Type B pancreatic cell (in vitro differentiated cells): ENCODE measurements at places on chromosomes 11 and 22.
A peak's percentile ranks its signal among the peaks of the same experiment; 100 is the strongest.

GRCh38 chr22:23787600-23787896 is 782 bp downstream of the SMARCB1 start:
- DNase-seq, result no peak

DNA sequence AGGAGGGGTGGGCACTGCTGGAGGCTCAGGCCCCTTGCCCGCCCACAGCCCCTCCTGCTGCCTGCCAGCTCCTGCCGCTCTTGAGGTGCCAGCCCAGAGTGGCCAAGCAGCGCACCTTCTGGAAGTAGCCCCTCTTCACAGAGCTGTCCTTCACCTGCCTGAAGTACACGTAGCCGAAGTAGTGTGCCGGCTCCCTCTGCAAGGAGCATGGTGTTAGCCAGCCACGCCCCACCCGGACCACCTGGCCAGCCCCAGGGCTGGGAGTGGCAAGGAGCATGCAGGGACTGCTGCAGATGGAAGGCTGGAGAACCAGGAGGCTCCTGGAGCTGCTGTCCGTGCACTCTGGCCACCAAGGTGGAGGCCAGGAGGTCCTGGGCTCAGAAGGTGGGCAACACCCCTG is 9.6 kb downstream of the DENND6B start:
- no peak for DNase-seq

GRCh38 chr11:94539420-94539819 is 4.3 kb upstream of the FUT4 start:
- DNase-seq, result no peak

DNA sequence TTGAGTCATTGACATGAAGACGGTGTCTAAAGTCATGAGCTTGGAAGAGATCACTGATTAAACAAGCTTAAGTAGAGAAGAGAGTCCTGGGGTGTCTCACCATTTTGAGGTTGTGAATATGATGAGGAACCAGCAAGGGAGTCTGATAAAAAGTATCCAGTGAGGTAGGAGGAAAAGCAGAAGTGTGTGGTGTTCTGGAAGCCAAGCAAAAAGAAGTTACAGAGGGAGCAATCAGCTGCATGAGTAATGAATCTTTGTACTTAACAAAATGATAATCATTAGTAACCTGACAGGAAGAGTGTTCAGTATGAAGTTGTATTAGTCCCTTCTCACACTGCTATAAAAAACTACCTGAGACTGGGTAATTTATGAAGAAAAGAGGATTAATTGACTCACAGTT is 131.3 kb downstream of the C11orf87 start:
- DNase-seq, result no peak

GRCh38 chr22:43744700-43745410 is 67.2 kb downstream of the EFCAB6 start:
- DNase-seq, result no peak

- no peak for DNase-seq
Observed at GRCh38 chr11:97223647-97224046, 833.8 kb downstream of the JRKL start.

DNA sequence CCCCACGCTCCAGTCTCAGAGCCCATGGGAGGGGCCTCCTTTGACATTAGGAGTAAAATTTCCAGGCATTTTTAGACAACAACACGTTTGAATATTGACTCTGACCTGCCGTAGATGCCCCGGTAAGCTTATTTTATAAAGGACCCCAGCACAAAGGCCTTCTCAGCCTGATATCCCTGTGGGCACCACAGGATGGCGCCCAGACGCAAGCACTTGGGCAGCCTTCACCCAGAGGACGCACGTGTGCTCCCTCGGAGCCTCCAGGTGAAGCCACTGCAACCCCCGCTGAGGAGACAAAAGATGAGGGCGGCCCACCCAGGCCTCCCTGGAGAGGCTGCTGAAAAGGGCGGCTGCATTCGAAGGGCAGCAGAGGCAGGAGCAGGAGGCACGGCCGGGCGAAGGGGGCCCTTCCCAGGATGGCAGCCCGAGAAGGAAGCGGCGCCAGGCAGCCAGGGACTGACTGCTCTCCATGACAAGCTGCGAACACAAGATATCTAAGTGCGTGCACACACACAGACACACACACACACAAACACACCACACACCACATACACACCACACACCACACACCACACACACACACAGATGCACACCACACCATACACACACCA is 15.2 kb upstream of the TH start:
- no peak for DNase-seq

DNA sequence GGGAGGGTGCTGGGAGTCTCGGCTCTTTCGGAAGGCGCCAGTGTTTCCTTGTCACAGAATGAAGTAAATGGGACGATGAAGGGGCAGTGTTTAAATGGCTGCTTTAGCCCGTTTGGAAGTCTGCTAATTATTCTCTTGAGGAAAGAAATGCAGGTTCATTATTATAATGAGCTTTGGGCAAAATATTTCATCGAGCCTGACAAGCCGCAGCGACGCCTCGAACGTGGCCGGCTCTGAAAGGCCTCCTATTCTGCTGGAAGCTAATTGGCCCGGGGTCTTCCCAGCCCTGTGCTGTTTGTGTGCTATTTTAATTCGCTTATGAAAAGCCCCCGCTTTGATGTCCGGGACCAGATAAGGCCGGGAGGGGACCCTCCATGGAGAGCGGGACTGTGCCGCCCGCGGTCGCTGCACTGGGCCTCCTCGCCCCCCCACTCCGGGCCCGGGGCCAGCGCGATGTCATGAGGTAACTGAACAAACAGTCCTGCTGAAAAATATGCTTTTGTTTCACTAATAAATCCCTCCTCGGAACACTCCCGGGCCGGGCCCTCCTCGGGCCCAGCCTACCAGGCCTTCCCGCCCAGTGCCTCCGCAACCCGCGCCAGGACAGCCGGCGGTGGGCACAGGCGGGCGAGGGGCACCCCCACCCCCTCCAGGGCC is 78.4 kb downstream of the CDKN1C start:
- DNase-seq, result peak; percentile 72

GRCh38 chr11:20111871-20112270 is 48.4 kb downstream of the DBX1 start:
- DNase-seq, result no peak

DNA sequence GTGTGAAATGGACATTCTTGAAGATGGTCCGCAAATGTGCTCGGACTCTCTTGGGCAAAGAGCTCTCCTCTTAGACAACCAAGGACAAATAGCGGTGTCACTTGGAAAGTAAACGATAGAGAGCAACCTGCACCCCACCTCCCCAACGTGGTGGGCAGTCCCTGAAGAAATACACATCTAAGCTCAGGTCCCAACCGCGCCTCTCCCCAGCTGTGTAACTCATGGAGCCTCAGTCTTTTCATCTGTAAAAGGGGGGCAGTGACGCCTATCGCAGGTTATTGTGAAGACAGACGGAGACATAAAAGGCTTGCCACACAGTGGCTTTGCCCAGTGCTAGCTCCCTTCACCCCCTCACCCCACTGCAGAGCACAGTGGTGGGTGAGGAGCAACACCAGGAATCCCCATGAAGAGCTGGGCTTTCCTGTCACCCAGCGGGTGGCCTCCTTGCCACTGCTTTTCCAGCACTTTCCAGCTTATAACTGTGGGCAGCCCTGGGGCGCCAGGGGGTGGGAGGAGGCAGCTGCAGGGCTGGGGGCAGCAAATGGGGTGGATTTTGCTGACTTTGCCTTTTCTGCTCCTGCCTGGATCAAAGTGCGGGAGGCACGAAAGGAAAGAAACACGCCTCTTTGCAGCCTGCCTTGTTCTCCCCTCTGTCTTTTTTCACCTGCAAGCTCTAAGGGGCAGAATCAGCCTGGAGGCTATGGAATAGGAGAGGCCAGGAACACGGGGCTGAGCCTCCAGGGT is 73.7 kb upstream of the TSPAN18 start:
- DNase-seq, result no peak

DNA sequence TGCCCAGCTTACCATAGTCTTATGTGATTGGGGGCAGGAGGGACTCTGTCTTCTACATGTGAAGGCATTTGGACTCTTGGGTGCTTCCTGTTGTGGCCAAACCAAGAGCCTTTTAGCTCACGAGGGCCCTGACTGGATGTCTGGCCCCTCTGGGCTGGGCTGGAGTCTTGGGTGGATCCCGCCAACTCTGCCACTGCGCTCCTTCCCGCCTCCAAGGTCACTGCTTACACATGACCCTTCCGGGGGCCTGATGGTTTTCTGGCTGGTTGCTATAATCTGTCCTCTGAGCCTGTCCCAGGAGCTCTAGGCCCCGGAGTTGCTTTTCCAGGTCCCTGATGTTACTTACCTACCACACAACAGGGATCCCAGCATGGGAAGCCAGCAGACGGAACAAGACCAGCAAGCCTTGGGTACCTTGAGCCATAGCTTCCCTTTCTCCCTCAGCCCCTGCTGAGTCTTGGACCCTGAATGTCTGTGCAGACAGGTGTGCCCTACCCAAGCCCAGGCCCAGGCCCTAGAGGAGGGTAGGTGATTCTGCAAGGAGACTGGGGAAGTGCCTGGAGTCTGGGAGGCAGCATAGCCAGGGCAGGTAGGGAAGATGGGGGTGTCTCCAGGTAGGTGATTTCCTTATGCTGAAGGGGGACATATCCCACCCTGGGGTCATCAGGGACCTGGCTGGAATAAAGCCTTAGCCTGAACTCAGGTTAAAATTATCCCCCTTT is 100.3 kb downstream of the TSPAN18 start:
- no peak for DNase-seq

DNA sequence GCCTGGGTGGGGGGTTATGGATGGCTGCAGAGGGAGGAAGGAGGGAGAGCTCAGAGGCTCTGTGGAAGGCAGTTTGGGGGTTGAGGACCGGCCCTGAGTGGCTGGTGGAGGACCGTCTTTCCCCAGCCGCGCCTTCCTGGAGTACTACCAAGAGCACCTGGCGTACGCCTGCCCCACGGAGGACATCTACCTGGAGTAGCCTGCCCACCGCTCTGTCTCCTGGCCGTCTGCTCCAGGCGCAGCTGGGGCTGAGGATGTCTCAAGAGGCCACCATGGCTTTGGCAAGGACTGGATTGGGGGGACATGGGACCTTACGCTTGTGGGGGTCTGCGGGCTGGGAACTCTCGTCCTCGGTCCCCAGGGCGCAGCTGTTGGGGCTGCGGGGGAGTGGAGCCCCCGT is 10.0 kb downstream of the MAPK8IP2 start:
- DNase-seq, result no peak

- DNase-seq, result no peak
Observed at GRCh38 chr22:24761888-24762675, 12.4 kb downstream of the PIWIL3 start.

GRCh38 chr11:35077709-35078469 is 61.1 kb upstream of the CD44 start:
- no peak for DNase-seq

- no peak for DNase-seq
Observed at GRCh38 chr11:93320230-93320629, 10.3 kb upstream of the DEUP1 start.

DNA sequence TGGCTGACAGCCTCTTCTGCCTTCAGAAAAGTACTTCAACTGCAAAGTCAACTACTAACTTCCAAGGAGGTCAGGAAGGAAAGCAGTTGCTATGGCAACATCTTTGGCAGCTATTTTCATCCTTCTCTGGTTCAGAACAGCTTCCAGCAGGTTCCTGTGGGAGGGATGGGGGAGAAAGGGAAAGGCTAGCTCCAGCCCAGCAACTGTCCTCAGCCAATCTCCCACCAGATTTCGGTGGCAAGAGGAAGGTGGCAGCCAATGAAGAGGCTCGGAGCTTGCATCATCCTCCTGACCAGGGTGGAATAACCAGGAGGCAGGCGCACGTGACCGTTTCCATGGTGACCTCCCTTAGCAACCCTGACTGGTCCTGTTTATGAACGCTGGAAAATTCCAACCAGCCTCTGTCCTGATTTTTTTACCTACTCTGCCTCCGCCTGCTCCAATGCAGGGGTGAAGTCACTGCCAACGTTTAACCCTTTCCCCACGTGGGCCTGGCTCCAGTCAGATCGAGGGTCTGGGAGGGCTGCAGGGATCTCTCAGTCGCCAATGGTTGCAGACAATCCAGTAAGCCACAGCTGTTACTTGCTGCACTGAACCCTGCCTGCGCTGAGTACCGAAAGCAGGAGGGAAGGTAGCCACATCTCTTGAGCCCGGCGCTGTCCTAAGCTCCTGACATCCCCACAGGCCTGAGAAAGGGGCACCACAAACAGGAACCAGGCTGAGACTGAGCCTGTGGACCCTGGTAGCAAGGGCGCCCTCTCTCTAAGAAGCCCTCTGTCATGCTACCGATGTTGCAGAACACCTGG is 11.2 kb upstream of the MALAT1 start:
- peak; percentile 95 for DNase-seq

- DNase-seq, result no peak
Observed at GRCh38 chr11:34458525-34458924, 19.8 kb downstream of the CAT start.

GRCh38 chr11:93741094-93741881 is at the start of the genes C11orf54 and TAF1D:
C11orf54 (plus strand) TSS chr11:93741672; CDS start chr11:93747394, 5,722 bp downstream.
TAF1D (minus strand) TSS chr11:93741495; CDS start chr11:93739304, 2,191 bp downstream.
- peak; percentile 97 for DNase-seq

DNA sequence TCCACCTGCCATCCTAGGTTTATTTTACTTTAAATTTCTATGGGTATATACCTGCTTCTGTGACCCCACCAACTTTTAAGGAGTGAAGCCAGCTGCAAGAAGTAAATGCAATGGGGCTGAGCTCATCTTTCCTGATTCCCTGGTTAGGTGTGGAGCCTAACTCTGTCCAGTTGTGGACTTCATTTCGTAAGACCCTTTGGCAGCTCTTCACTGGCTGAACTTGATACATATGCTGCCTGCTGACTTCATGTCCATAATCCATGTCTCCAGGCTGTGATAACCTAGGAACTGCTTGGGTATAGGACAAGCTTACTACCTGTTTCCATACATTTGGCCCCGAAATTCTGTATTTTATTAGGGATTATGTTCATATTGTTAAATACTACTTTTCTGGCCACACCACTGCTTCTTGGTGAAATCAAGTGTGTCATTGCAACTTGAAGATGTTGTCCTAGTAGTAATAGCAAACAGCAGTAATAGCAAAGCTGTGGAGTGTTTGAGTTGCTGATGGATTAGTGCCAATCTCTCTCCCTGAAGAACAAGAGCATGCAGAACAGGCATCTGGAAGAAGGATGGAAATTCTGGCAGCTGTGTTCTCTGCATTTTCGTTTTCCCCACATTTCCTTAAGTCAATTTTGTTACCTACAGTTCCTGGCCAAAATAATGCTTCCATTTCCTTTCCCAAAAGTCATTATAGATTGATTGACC is 31.2 kb downstream of the LDLRAD3 start:
- no peak for DNase-seq

GRCh38 chr11:746289-747157 is 741 bp upstream of the TALDO1 start:
- no peak for DNase-seq

DNA sequence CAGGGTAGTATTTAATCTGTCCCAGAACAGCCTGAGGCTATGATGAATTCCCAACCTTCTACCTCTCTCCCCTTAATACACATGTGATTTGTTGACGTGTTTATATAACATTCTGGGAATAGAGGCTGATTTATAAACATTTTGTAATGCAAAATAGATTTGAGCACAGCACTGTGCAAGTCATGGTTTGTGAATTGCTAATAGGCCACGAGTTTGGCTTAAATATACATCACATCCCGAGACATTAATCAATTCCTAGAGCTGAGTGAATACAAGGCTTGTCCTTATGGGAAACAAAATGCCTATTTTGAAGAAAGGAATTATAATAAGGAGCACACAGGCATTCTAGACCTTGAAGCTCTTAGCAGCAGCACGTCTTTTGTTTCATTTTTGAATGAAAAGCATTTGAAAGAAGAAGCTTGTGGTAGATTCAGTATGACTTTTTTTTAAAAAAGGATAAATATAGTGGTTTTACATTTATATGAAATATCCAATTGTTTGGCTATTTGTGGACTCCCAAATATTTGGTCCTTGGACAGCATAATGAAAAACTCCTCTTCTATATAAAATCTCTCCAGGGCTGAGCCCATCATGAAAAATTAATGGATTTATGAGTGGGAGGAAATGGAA is 116.4 kb downstream of the SLC17A6 start:
- no peak for DNase-seq
